ENCODE measurements at places on chromosomes 7 and 10. TPM values are rescaled to one million over a fixed set of nuclear protein-coding genes. Genes with fewer than 3 reads are reported as not detected.

OR2A42 gene
- 0.37 TPM for total RNA-seq

HOXA4 gene
- total RNA-seq = not detected

ASAH2B gene
- total RNA-seq = 8.6 TPM

DNA sequence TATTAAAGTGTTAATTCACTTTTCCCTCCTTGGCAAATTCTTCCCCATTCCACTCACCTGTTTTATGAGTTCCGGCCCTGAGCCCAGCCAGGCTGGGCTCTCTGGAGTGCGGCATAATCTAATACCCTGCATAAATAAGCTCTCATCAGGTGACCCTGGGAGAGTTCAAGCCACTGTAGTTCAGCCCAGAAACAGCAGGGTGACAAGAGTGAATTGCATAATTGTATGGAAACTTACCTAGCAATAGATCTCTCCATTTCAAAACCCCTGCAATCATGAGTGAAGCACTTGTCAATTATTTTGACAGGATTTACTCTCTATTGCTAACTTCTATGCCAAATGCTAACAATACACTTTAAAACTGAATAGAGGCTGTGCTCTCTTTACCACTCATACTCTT lies 94.7 kb downstream of the OSBPL3 start:
- no peak overlapping the region for H3K4me3 ChIP-seq
- no peak for DNase-seq
- H3K27me3 ChIP-seq = no peaks in the 10 kb centered on the region
- peaks cover 41% of the 10 kb centered on the region for H3K4me1 ChIP-seq

DNA sequence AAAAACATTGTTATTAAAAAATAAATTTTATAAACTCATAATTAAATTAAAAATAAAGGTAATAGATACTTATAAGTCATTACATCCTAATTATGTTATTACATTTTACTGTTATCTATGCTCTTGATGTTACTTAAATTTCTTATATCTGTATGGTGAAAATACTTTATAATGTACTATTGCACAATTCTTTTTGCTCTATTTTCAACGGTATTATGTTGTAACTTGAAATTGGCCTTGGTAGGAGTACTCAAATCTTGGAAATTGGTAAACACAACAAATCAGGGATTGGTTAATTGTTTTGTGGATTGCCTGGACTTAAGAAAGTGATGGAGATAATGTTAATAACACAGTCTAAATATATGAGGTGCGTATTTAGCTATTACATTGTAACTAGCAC lies 273.3 kb downstream of the MDFIC start:
- H3K4me1 ChIP-seq = no peaks in the 10 kb centered on the region
- H3K4me3 ChIP-seq = no peak overlapping the region
- H3K27me3 ChIP-seq = no peaks in the 10 kb centered on the region
- H3K36me3 ChIP-seq = no peaks in the 10 kb centered on the region

Measured in WTC11 (cell line).